Germinal center (tissue), 1 donor: ENCODE measurements at places on chromosomes 1 and 21.
A peak's percentile ranks its signal among the peaks of the same experiment; 100 is the strongest.

GRCh38 chr1:218917656-218918055, 256.0 kb upstream of the LYPLAL1 start:
- no peak for DNase-seq

- no peak for DNase-seq
Measured at GRCh38 chr1:48767975-48768510, 8.6 kb downstream of the BEND5 start.

DNA sequence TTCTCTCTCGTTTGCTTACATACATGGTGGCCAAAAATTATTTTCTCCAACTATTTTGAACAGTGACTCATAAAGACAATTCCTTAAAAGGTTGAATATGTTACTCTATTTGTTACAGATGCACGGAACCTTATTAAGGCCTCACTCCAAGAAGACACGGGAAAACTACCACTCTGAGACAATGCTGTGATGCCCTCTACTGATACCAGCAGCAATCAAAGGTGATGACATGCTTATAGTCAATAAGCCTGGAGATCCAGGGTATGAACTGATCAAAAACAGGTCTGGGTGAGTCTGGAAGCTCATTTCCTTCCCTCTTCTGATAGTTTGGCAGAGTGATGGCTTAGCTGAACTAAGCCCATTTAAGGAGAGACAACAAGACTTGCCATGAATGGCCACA, 563.0 kb downstream of the LRRIQ3 start:
- DNase-seq: no peak

GRCh38 chr1:28540651-28541050, 12.2 kb upstream of the TRNAU1AP start:
- DNase-seq: no peak

DNA sequence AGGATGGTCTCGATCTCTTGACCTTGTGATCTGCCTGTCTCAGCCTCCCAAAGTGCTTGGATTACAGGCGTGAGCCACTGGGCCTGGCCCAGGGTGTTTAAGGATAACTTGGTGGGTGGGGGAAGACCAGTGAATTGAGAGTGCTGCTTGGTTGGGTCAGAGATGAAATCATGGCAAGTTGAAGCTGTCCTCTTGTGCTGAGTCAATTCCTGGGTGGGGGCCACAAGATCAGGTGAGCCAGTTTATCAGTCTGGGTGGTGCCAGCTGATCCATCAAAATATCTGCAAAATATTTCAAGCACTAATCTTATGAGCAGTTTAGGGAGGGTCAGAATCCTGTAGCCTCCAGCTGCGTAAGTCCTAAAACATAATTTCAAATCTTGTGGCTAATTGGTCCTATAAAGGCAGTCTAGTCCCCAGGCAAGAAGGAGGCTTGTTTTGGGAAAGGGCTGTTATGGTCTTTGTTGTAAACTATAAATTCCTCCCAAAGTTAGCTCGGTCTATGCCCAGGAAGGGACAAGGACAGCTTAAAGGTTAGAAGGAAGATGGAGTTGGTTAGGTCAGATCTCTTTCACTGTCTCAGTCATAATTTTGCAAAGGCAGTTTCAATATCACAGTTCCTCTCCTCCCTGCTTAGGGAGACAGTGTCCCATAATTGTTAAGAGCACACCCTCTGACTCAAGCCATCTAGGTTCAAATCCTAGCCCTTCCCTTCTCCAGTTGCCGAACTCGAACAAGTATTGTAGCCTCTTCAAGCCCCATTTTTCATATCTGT, 66.8 kb upstream of the BACH1 start:
- DNase-seq: no peak

- peak; percentile 61 for DNase-seq
Measured at GRCh38 chr1:193479187-193479586, 292.8 kb upstream of the B3GALT2 start.

GRCh38 chr1:77218477-77219165, 609 bp downstream of the PIGK start:
- DNase-seq: no peak

DNA sequence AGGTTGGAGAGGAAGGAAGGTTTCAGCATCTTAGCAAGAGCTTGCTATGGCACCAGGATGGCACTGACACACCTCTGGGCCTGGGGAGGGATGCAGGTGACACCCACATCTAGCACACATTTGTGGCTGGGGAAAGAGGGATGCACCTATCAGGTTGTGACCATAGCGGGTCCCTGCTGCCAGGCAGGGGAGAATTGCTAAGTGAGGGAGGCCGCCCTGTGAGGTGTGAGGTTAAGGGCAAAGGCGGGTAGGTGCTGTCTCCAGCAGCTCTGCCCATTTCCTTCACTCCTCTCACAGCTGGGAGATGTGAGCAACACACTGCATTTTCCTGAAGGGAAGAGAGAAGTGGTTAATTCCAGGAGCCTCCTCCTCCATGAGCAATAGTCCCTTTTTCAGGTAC, 83.2 kb upstream of the TLR5 start:
- DNase-seq: no peak

- peak; percentile 21 for DNase-seq
Measured at GRCh38 chr1:161738627-161739287, 10.8 kb upstream of the DUSP12 start.

GRCh38 chr1:205576011-205576410, 55.8 kb downstream of the ELK4 start:
- DNase-seq: no peak

DNA sequence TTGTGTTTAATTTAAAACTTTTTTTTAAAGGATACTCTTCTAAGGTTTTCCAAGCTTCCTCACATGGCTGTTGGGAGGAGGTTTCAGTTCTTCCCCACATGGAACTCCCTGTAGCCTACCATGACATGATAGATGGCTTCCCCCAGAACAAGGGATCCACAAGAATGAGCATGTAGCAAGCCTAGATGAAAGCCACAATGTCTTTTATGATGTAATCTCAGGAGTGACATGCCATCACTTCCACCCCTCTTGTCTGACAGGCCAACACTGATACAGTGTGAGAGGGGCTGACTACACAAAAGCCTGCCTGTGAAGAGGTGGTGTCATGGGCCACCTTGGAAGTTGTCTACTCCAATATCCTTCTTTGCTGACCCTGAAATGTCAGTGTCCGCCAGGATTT, 32.0 kb downstream of the CD34 start:
- DNase-seq: no peak
